Caudate nucleus (tissue), 63 donors: ENCODE measurements at places on chromosomes 4 and X.

DNA sequence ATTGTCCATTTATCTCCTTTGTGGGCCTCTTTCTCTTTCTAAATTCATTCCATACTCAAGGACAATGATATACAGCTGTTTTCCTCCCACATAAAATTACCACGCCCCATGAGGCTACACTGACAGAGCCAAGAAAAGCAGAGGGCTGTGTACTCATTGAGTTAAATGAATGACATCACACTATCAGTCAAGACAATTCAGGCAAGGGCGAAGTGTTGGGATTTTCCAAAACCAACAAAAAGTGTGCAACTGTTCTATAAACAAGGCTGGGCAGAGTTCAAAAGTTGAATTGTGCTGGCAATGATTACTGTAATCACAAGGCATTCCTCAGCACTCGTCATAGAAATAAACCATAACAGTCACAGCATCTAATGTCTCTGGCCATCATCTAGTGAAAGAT lies 799.6 kb upstream of the DIAPH2 start:
- DNase-seq: no peak

- DNase-seq: no peak
These were observed 80.8 kb downstream of the FGF16 start for GRCh38 chrX:77528034-77528433.

- DNase-seq: no peak
These were observed 8.9 kb downstream of the CCNA2 start for GRCh38 chr4:121814756-121815155.

DNA sequence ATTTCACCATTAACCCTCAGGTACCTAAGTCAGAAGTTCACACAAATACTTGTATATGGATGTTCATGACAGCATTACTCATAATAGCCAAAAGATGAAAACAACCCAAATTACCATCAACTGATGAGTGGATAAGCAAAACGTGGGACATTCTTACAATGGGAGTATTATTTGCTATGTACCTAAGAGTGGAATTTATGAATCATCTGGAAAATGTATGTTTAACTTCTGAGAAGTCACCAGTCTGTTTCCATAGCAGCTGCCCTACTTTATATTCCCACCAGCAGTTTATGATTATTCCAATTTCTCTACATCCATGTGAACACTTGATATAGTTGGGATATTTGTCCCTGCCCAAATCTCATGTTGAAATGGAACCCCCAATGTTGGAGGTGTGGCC lies 1478.9 kb downstream of the PCDH19 start:
- DNase-seq: no peak

- DNase-seq: no peak
These were observed 171.1 kb downstream of the PDGFC start for GRCh38 chr4:156800463-156800862.

DNA sequence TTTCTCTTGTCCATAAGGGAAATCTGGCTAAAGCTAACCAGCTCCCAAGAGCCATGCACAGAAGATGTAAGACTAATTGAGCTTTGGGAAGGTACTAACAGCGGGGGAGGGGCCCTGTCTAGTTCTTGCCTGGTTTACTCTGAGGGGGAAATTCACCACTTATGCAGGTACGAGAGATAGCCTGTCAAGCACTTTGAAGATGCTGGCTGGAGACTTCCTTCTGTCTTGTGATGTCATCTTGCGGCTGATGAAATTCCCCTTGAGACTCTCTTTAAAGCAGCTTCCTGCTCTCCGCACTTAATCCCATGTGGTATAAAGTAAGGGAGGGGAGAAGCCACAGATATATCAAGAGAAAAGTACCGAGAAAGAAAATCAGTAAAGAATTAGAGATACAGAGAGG lies 345.3 kb downstream of the MAPK10 start:
- DNase-seq: no peak

- no peak for DNase-seq
These were observed 2.3 kb downstream of the PDGFRA start for GRCh38 chr4:54231419-54231767.

- no peak for DNase-seq
These were observed 224.0 kb upstream of the TENM3 start for GRCh38 chr4:182019148-182019652.

- no peak for DNase-seq
These were observed 16.8 kb upstream of the C4orf51 start for GRCh38 chr4:145663194-145663593.

DNA sequence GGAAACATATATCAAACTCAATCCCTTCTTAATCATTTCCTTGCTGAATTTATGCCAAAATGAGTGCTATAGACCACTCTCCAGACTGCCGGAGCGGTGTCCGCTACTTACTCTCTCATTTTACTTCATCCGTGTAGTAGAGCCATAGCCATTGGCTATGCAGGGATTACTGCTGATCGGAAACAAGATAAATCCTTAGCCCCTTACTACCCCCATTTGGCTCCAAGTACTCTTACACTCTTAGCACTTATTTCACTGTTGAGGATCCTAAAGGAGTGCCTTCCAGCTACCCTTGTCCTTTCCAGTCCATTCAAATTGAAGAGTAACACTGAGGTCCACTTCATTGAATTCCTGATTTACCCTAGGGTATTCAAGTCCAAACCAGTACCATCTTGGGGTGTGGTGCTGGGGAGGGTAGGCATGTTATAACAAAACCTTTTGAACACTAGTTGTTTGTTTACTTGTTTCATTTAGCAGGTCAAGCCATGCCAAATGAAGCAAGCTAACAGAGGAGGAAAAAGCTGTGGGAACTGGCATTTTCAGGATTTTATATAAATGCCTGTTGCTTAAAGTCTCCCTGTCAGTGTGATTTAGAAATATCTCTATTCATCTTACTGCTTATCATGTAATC lies 715.1 kb downstream of the FSTL5 start:
- no peak for DNase-seq

- no peak for DNase-seq
These were observed 270.1 kb upstream of the INTU start for GRCh38 chr4:127362686-127363085.

GRCh38 chrX:27675493-27675892 lies 85.3 kb downstream of the DCAF8L2 start:
- DNase-seq: no peak

- no peak for DNase-seq
These were observed 126.4 kb downstream of the KDR start for GRCh38 chr4:54999003-54999402.

- DNase-seq: no peak
These were observed 93.9 kb downstream of the PTPN13 start for GRCh38 chr4:86688026-86688425.

DNA sequence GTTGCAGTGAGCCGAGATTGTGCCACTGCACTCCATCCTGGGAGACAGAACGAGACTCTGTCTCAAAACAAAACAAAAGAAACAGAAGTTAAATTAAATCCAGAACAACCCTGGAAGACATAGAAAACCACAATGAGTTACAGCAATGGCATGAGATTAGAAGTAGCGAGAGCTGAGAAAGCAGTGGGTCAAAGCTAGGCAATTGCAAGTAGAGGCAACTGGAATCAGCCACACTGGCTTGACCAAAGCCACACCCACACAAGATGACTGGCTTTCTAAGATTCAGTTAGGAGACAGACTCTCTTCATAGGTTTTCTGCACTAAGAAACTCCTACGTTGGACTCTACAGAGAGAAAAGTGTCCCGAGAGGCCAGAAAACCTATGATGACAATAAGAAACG lies 443.0 kb downstream of the GPM6A start:
- DNase-seq: no peak

- DNase-seq: no peak
These were observed 15.8 kb downstream of the CAMK2D start for GRCh38 chr4:113745711-113746110.

- DNase-seq: no peak
These were observed 249.1 kb downstream of the GBA3 start for GRCh38 chr4:22941688-22942375.

DNA sequence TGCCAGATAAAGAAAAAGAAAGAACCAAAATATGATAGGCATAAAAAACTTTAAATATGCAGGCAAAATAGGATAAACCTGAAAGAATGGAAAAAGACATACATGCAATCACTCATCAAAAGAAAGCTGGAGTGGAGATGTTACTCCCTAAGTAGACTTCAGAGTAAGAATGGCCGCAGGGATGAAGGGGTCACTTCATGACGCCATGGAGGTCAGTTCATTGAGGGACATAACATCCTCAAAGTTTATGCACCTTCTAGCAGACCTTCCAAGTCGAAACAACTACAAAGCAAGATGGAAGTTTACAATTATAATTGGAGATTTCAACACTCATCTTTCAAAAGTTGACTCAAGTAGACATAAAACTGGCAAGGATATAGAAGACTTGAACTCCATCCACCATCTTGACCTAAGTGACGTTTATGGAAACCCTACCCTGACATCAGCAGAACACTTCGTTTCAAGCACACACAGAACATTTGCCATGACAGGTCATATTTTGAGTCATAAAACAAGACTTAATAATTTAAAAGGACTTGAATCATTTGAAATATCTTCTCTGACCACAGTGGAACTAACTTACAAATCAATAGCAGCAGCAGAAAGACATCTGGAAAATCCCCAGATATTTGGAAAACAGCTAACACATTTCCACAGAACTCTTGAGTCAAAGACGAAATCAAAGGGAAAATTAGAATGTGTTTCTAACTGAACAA lies 106.0 kb upstream of the LRPAP1 start:
- DNase-seq: no peak

GRCh38 chrX:12994321-12994720 lies 19.4 kb downstream of the TMSB4X start:
- DNase-seq: no peak

DNA sequence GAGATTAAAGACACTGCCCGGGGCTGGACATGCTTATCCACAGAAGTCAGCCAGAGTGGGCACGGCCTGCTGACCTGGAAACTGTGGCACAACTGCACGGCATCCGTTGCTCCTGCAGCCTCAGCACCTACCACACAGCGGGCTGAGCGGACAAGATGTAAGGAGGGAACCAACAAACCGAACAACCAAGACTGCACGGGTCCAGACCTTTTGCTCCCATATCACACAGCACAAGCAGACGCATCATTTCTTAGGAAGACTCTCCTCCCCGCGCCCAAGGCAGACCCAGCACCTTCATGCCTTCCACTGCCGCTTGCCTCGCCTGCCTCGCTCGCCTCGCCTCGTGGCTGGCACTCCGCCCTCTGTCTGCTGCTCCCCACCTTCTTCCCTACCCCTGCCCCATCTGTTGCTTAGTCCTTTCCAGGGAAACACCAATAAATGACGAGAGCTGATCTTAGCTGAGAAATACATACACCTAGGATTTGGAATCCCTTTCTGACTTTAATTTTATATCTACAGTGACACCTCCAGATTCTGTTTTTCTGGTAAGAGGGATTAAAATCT lies 79.0 kb downstream of the AFAP1 start:
- DNase-seq: no peak

GRCh38 chr4:21363701-21364100 lies 584.9 kb downstream of the KCNIP4 start:
- no peak for DNase-seq

- no peak for DNase-seq
These were observed 7.5 kb upstream of the LETM1 start for GRCh38 chr4:1863297-1864033.

GRCh38 chrX:155313766-155314165 lies 20.6 kb downstream of the CLIC2 start:
- DNase-seq: no peak

- no peak for DNase-seq
These were observed 265.9 kb downstream of the ADAMTS3 start for GRCh38 chr4:72302981-72303704.

- no peak for DNase-seq
These were observed 751 bp upstream of the RGS12 start for GRCh38 chr4:3291969-3292570.

GRCh38 chr4:188138227-188138626 lies 1.0 kb upstream of the TRIML1 start:
- no peak for DNase-seq

GRCh38 chrX:29382811-29383210 lies 795.6 kb downstream of the IL1RAPL1 start:
- DNase-seq: no peak

DNA sequence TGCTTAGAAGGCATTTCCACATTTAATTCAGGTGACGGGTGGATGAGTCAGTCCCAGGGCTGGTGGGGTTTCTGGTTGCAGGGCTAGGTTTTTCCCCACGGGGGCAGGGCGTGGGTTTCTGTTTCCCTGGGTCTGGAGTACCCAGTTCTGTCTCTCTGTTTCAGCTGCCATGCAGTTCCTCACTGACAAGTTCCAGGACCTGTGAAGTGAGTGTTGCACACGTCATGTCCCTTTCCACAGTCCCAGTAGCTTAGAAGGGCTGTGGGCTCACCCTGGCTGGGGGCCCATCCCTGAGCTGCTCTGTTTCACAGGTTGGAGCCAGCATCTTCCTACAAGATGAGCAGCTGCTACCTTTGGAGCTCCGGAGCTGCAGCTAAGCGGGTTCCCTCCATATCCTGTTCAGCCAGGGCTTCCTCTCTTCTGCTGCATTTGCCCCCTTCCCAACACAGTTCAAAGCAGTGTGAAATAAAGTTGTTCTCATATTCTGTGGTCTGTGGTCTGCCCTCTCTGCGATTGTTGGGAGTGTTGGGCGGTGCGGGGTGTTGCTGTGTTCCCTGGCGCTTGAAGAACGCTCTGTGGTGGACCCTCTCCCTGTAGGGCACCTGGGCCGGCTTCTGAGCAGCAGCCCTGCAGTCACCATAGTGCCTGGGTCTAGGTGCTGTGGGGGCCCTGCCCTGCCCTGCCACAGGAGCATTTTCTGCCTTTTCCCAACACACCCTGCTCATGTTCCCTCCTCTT lies 3.9 kb downstream of the LOC101059915 start:
- no peak for DNase-seq

DNA sequence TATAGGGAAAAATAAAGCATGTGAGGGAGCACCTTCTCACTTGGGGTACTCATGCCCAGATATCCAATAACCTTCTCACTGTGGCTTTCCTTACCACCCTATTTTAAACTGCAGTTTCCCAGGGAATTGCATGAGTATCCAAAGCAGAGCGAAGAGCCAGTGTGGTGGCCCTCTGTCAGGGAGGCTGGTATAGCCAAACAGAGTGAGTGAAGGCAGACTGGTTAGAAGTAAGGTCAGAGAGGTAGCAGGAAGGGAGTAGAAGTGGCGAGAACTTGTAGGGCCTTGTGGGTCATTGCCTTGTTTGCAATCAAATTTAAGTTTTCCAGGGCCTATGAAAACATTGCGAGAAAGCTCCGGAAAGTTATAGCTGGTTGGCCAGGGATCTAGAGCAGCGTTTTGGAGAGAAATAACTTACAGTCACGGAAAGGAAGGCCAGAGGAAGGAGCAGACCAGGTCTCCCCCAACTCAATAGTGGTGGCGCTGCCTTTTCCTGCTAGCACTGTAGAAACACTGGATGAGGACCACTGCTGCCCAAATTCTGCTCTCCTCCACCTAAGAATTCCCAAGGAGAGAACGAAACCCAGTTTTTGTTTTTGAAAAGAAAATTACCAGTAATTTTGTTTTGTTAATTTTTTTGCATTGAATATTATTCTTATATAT lies 77.2 kb downstream of the PDLIM5 start:
- DNase-seq: no peak

GRCh38 chr4:118351851-118352827 lies 664 bp downstream of the PRSS12 start:
- DNase-seq: no peak

DNA sequence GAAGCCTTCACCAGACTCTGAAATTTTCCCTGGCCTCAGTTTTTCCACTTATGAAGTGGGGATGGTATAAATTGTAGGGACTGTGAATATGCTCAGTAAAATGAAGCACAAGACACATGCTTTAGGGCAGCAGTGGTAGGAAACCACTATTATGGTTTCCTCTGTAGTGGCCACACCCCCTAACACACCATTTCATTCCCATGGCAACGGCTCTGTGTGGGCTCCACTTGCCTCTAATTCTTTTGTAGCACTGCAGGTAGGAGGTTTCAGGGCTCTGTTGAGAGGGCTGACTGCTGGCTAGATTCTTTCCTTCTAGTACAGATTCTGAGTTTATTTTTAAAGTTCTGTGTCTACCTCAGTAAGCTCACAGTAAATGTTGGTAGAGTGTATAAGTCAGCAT lies 3.5 kb upstream of the VMA21 start:
- DNase-seq: no peak
